ENCODE measurements at places on chromosomes 7 and 10.

GRCh38 chr7:133528796-133529195 is 275.9 kb downstream of the EXOC4 start:
- no peaks in the 10 kb centered on the region for H3K4me1 ChIP-seq
- no peak for DNase-seq
- no peak overlapping the region for H3K4me3 ChIP-seq
- no peaks in the 10 kb centered on the region for H3K36me3 ChIP-seq
- H3K27me3 ChIP-seq = no peaks in the 10 kb centered on the region
- H3K27ac ChIP-seq = no peak overlapping the region

- no peak overlapping the region for H3K4me3 ChIP-seq
- peaks cover 9% of the 10 kb centered on the region for H3K4me1 ChIP-seq
- no peak for DNase-seq
Observed at GRCh38 chr10:44951576-44952226, 7.9 kb upstream of the RASSF4 start.

GRCh38 chr10:7534480-7534852 is 123.6 kb upstream of the SFMBT2 start:
- H3K27ac ChIP-seq = no peak overlapping the region
- H3K27me3 ChIP-seq = peaks cover 24% of the 10 kb centered on the region
- H3K4me1 ChIP-seq = peaks cover 5% of the 10 kb centered on the region
- DNase-seq = no peak
- no peaks in the 10 kb centered on the region for H3K36me3 ChIP-seq

GRCh38 chr10:17527514-17528146 is 73.2 kb upstream of the ST8SIA6 start:
- H3K36me3 ChIP-seq = peaks cover 5% of the 10 kb centered on the region
- peaks cover 7% of the 10 kb centered on the region for H3K27me3 ChIP-seq
- H3K4me3 ChIP-seq = no peak overlapping the region
- H3K27ac ChIP-seq = no peak overlapping the region

Data from T-helper 17 cell (primary cell).